ENCODE measurements at places on chromosomes 12 and 14. TPM values are rescaled to one million over a fixed set of nuclear protein-coding genes. Genes with fewer than 3 reads are reported as not detected.

Gene NAV3
- total RNA-seq, result not detected

Gene FOXM1
- 80.0 TPM for total RNA-seq

Gene TAS2R46
- 0.41 TPM for total RNA-seq

Gene OR9K2
- total RNA-seq, result not detected

Gene EML5
- total RNA-seq, result 5.7 TPM

Gene KRT77
- not detected for total RNA-seq

Gene GLIPR1
- total RNA-seq, result 6.8 TPM

Gene FAM186B
- not detected for total RNA-seq

- no peak for DNase-seq
Observed at GRCh38 chr14:64026600-64026999, 173.8 kb downstream of the SYNE2 start.

GRCh38 chr12:51188359-51189051 is 15.6 kb upstream of the TFCP2 start:
- no peak for DNase-seq

DNA sequence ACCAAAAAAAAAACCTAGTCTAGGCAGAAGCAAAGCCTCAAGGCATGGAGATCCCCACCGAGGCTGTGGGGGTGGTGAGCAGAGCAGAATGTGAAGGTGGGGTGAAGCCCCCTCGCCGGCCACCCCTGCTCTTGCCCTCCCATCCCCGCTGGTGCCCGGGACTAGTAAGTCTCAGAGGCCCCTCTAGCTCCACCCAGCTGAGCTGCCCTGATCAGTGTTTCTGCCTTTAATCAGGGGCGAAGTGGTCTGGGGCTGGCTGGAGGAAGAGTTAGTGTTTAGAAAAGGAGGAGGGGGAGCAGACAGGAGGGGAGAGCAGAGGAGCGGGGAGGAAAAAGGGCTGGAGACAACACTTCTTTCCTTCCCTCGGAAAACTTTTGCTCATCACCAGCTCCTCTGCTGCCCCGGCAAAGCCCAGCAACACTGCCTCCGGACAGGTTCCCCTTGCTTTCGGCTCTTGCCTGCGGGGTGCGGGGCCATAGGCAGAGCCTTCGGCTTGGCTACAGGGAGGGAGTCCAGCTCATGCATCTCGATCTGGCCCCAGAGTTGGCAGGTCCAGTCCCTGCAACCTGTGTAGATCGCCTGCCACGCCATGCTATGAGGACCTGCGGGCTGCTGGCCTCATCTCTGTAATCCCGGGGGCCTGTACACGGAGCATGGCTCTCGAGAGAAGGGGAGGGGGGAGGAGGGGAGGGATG is 3.4 kb upstream of the DLK1 start:
- no peak for DNase-seq

GRCh38 chr14:75044752-75045151 is 6.5 kb downstream of the MLH3 start:
- DNase-seq, result no peak

DNA sequence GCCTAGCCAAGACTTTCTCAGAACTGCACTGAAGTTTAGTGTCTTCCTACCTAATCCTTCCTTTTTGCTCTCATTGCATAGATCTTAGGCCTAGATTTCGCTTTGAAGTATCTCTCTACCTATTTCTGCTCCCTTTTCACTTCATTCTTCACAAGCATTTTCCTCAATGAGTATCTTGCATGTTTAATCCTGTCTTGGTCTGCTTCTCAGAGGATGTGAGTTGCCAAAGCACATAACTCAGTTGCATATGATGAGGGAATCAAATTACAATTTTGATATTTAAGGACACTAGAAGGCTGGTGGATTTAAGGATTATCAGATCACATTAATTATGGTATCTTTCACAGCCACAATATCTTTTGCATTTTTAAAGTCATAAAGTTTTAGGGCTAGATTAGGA is 195.5 kb upstream of the DAAM1 start:
- no peak for DNase-seq

DNA sequence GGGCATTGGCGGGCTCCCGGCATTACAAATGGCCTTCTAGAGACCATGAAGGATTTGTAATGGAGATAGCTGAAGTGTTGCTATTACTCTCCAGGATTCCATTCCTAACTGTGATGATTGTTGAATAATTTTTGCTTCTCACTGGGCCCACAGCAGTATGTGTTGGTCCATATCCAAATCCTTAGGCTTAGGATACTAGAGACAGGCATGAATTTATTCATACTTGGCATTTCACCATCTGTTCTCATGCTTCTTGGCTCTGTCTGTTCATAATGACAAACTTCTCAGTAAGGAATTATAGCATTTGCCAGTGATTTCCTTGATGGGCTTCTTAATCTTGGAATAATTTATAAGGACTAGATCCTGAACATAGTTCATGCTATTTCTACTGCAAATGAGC is 832.9 kb downstream of the C12orf50 start:
- no peak for DNase-seq

DNA sequence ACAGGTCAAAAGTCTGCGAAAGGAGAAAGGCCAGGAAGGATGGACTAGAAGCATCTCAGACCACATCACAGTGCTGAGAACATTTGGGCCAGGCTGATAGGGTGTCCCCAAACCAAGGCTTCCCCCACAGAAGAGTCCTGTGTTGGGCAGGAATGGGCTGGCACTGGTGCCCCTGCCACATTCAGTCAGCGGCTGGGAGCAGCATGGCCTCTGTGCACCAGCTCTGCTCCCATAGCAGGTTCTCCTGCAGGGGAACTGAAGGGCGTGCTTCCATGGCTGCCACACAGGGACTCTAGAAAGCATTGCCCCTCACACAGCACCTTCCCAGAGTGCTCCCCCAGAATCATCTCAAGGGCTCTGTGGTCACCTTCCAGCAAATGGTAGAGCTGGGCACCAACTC is 17.5 kb downstream of the EVL start:
- peak; percentile 12 for DNase-seq

- peak; percentile 61 for DNase-seq
Observed at GRCh38 chr12:27333403-27334009, 870 bp downstream of the BMAL2 start.
